ENCODE measurements at places on chromosomes 13 and 19. TPM values are rescaled to one million over a fixed set of nuclear protein-coding genes. Genes with fewer than 3 reads are reported as not detected.

The ZNF154 gene
- polyA plus RNA-seq = 2.8 TPM

The ARHGEF18 gene
- 11.7 TPM for polyA plus RNA-seq

The COX6B1 gene
- polyA plus RNA-seq = 560 TPM

The ZNF577 gene
- 10.4 TPM for polyA plus RNA-seq

The RNF126 gene
- 30.0 TPM for polyA plus RNA-seq

The TEX101 gene
- not detected for polyA plus RNA-seq

- no peak for DNase-seq
Measured at GRCh38 chr13:78679329-78679728, 20.4 kb upstream of the OBI1 start.

GRCh38 chr19:51294977-51295375 lies 16.5 kb upstream of the IGLON5 start:
- DNase-seq = no peak

DNA sequence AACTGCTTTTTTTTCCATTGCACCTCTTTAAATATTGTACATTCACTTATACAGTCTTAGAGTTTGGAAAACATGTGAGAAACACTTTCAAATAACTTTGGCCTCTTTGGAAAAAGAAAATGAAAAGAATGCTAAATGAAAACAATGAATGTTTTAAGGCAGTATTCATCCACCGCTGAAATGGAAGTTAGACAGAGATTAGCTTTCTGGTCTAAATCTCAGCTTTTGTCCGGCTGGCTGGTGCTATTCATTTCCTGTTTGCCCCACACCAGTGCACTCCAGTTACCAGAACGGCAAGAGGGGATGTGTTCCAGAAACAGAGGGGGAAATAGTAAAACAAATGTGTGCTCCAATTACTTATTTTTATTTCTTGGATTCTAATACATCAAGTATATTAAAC lies 1201.3 kb downstream of the EFNB2 start:
- DNase-seq = no peak

DNA sequence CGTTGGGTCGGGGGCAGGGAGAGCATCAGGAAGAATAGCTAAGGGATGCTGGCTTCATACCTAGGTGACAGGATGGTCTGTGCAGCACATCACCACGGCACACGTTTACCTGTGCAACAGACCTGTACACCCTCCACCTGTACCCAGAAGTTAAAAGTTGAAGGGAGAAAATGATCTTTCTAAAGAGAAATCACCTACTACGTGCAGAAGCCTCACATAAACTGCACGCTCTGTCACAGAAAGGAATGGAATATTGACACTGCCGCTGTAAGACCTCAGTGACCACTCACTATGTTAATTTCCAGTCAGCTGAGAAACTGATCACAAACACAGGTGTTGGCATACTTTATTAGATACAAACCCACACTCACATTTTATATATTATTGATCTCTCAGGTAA lies 26.8 kb downstream of the LAMP1 start:
- DNase-seq = no peak

GRCh38 chr13:21528616-21529015 lies 69.5 kb upstream of the ZDHHC20 start:
- no peak for DNase-seq

The KIR3DL2 gene
- polyA plus RNA-seq = not detected

All from keratinocyte (primary cell).